ENCODE measurements at places on chromosomes 1 and 21.

- DNase-seq: no peak
These were observed 41.6 kb upstream of the SEC16B start for GRCh38 chr1:178011465-178011828.

DNA sequence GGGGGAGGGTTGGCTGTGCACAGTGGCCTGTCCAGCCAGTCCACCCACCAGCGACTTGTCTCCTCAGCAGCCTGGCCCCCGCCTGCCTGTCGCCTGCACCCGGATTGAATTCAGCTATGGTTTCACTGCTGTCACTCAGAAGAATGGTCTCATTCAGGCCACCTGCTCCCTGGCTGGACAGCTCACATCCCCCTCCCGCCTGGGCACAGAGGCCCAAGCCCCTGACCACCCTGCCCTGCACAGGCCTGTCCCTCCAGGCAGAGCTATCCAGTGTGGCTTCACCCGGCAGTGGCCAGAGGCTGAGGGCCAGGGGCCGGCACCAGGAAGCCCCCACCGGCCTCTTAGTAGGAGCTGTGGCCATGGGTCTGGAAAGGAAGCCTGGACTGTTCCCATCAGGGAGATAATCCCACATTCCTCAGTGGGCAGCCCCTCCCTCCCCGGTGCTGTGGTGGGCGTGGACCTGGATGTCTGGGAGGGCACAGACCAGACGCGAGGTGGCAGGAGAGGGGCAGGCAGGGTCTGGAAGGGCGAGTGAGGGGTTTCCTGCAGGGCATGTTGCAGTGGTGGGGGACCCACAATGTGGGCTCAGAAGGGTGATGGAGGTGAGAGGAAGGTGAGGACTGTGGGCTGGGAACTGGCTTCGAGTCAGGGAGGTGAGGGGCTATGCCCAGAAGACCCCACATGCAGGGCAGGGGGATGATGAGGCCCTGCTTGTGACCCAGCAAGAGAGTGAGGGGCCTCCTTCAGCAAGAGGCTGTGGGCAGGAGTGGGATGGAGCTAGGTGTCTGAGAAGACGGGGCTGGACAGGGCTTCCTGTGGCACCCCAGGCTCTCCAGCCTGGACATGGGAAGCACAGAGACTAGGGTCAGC, 30.4 kb downstream of the WNT9A start:
- peak; percentile 91 for DNase-seq

DNA sequence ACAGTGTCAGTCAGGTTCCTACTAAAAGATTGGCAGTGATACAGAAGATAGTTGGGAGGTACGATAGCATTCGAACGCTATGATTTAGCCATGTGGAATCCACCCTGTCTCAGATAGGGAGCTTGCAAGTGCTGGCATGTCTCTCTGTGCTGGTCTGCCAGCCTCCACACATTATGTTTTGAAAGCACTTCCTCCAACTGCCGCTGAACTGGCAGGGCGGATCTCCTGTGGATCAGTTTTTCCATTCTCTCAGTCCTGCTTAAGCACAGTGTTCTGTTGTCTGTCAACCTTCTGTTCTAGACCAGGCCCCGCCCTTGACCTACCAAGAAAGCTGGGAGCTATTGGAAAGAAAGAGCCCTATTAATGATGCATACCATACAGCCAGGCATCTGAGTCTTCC, 65.5 kb upstream of the PALMD start:
- no peak for DNase-seq

DNA sequence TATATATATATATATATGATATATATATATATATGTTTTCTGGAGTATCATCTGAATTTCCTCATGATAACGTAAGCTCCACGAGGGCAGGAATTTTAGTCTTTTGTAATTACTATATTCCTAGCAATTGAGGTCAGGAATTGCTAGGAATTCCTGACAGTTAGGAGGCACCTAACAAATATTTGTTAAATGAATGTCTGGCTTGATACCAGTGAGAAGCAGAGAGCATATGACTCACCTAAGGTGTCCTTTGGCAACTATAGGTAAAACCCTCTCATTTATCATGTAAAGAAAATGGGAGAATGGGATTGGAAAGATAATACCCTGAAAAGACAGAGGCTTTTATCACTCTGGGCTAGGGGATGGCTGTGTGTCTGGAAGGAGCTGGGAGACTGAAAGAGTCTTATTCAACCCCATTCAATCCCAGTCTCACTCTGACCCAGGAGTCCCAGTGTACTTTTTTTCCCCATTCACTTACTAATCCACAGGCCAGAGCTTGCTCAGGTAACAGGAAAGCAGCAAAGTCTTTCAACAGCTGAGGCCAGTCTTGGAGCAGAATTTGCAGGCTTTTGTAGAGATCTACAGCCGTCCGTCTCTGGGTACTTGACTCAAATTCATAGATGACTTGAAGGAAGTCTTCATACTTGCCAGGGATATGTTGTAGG, 71.2 kb downstream of the DAP3 start:
- DNase-seq: no peak

DNA sequence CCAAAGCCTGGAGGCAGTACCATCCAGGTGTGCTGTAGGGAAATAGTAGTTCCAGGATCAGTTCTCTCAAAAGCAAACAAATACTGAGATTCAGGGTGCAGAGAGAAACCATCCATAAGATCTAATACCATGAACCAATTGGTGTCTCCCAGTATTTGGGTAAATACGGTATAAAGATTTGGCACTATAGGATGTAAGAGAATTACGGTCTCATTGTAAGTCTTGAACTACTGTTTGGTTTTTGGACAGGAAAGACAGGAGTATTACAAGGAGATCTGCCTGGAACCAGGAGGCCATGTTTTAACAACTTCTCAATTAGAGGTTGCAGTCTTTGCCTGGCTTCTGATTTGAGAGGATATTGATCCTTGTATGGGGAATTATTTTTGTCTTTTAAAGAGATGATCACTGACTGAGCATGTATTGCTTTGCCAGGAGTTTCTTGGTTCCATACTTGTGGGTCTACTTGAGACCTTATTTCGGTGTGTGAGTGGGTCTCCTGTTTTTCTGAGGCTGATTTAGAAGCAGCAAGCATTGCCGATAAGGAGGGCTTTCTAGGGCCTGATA, 10.2 kb downstream of the AADACL4 start:
- no peak for DNase-seq

DNA sequence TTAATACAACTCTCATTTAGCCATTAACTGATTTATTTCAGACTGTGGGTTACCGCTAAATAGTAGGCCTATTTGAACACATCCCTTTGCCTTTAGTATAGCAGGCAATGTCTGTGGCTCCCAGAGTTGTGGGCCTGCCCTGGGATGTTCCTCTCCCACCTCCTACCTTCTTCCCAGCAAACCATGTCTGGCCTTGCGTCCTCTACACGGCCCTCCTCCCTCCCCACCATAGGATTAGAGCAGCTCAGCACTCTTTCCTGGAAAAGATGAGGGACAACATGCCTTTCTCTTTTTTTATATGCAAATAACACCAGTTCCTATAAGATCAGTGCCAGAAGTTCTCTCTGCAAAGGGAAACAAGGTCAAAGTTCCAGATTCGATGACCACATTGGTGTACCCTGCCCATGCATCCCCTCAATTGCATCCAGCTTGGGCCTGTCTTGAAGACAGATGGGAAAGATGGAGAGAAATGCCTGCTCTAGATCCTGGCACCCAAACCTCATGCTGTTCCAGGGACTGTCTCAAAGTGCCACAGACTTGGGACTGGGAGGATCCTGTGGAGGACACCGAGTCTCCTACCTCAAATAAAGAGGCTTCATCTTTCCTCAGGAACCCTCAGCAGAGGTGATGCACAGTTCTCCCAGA, 57.2 kb downstream of the CD46 start:
- no peak for DNase-seq

DNA sequence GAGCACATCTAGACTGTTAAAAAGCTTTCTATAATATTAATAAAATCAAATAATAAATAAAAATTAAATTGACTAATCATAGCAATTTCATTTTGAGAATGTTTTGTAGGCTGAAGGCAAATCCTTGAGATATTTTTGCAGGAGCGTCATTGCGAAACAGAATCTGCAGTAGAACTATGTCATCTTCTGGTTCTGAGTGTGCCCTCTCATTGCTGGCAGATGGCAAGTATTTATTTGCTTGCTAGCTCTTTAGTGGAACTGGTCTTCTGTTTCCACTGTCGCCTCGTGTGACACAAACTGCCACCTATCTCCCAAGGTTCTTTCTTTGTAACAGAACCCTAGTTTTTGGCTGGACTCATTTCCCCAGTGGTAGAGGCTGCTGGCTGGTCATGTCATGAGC, 19.0 kb upstream of the IRF2BP2 start:
- no peak for DNase-seq

- DNase-seq: peak; percentile 35
These were observed 13.6 kb upstream of the C1QTNF12 start for GRCh38 chr1:1259951-1260600.

GRCh38 chr1:236336084-236336483, 54.3 kb upstream of the ERO1B start:
- DNase-seq: no peak

DNA sequence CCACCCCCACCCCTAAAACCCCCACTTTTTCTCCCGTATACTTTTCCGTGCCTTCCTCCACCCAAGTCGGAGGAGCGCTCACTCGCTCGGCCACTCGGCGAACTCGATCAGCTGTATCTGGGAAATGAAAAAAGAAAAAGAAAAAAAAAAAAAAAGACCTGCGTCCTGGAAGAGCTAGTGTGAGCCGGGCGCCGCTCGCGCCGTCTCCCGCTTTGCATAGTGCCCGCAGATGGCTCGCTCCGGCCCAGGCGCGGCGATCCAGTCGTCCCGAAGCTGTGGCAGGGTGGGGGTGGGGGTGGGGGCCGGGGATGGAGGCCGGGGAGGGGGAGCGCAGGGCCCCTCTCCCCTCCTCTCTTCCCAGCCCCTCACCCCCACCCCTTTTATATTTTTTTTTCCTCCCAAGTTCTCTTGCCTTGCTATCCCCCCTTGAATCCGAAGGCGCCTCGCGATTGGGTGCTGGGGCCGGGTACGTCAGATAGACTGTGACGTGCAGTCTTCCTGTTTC, 299 bp upstream of the PROX1 start:
- peak; percentile 93 for DNase-seq

GRCh38 chr1:106517224-106517623, 539.2 kb upstream of the PRMT6 start:
- DNase-seq: no peak

DNA sequence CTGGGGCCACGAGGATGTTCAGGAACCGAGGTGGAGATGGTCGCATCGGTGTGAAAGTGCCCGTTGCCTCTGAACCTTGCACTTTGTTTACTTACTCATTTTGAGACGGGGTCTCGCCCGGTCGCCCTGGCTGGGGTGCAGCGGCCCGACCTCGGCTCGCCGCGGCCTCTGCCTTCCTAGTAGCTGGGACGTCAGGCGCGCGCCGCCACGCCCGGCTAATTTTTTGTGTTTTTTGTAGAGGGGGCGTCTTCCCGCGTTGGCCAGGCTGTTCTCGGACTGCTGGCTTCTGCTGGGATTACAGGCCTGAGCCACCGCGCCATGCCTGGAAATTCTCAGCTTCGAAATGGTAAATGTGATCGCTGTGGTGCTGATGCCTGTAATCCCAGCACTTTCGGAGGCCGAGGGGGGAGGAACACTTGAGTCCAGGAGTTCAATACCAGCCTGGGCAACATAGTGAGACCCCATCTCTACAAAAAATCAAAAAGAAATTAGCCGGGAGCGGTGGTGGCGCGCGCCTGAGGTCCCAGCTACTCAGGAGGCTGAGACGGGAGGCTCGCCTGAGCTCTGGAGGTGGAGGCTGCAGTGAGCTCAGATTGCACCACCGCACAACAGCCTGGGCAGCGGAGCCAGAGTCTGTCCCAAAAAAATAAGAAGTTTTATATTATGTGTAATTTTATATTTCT, 684 bp upstream of the MRPL20 start:
- no peak for DNase-seq

DNA sequence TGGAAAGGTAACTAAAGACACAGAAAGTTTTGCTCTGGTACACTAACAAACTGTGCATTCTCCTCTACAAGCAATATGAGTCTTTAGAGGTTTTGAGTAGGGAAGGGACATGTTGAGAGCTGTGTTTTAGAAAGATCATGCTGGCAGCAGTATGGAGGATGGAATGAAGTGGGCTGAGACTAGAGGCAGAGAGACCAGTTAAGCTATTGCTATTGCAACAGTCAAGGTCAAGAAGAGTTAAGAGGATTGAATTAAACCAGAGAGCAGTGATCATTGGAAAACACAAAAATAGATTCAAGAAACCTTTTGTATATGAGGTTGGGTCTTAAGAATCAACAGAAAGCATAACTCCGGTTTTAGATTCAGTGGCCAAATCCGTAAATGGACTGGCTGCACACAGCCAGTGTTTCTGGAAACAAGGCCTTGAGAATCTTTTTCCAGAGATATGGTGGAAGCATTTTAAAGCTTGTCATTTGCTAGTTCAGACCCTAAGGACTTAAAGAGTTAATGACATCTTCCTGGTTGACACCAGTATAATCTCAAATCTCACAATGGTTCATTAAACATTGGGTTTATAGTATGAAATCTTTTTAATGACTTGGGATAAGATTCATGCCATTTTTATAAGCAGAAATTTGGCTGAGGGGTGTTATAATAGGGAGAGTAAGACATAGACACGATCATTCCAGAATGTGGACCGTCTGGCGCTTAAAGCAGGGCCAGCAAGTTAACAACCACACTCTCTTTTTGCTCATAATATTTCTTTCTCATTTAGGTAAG, 177.9 kb downstream of the NR5A2 start:
- no peak for DNase-seq

DNA sequence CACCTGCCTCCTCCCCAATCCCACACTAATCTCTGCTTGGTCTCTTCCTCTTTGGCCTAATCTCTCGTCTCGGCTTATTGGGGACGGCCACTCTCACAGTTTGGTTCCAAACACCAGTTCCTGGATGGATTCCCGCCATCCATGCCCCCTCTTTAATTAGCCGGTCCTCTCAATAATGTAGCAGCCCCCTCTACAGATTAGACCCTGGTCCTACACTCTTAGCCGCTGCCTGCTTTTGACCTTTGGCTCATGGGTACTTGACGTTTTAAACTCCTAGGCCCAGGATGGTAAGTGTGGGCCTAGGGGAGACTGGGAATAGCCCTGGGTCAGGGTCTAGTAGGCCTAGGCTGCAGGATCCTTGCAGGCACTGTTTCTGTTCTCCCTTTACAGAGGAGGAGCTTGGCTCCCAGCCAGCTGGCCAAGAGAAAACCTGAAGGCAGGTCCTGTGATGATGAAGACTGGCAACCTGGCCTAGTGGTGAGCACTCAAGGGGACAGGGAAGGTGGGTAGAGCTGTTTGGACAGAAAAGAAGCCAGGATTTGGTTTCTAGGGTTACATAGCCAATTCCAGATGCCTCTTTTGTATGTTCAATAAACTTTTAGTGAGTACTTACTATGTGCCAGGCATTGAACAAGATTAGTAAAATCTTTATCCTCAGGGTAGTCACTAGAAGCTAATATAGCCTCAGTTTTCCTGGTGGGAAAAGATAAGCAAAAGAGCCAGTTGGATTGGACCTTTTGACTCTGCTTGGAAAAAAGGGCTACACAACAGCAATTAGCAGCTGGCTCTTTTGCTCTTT, 758 bp downstream of the RAD54L start:
- DNase-seq: peak; percentile 19

- no peak for DNase-seq
These were observed 29.0 kb downstream of the MDM4 start for GRCh38 chr1:204545202-204545601.

GRCh38 chr1:65250826-65251225, 58.5 kb upstream of the DNAJC6 start:
- no peak for DNase-seq

GRCh38 chr1:84450910-84451309, 28.2 kb upstream of the RPF1 start:
- no peak for DNase-seq

GRCh38 chr1:231702331-231702730, 75.7 kb downstream of the DISC1 start:
- DNase-seq: no peak
